ENCODE measurements at places on chromosomes 7 and 10.

- no peak for DNase-seq
These were observed 361.8 kb downstream of the GATA3 start for GRCh38 chr10:8416192-8416701.

DNA sequence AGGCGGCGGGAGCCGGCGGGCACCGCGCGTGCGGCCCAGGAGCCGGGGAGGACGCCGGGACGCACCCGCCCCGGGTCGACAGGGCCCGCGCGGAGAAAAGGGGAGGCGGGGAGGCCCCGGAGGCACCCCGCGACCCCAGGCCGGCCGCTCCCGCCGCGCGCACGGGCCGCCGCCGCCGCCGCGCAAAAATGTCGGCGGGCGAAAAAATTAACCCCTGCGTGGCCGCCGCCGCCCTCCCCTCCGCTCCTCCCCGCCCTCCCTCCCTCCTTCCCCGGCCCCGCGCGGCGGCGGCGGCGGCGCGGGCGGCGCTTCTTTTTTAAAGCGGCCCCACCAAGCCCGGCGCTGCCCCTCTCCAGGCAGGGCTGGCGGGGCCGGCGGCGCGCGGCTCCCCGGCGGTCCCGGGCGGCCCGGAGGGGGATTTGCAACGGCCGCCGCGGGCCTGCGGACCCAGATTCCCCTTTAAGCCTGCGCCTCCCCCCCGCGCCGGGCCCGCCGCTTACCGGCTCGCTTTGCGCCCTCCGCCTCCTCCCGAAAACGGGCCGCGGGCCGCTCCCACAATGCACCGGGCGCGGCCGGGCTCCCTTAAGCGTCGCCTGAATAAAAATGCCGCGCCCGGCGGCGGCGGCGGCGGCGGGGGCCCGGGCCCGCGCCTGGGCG, 465 bp downstream of the SEPHS1 start:
- peak; percentile 84 for DNase-seq

DNA sequence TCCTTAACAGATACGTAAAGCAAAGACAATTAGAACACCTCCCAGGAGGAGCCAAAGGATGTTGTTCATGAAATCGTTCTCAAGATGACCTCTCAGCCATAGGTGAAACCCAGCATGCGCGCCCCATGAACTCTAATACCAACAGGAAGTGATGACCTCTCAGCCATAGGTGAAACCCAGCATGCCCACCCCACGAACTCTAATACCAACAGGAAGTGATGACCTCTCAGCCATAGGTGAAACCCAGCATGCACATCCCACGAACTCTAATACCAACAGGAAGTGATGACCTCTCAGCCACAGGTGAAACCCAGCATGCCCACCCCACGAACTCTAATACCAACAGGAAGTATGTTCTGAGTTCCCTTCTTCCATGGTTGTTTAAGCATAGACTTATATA, 205.2 kb upstream of the ADARB2 start:
- DNase-seq = no peak

- DNase-seq = no peak
These were observed 212.7 kb downstream of the TMEM178B start for GRCh38 chr7:141286522-141286921.

DNA sequence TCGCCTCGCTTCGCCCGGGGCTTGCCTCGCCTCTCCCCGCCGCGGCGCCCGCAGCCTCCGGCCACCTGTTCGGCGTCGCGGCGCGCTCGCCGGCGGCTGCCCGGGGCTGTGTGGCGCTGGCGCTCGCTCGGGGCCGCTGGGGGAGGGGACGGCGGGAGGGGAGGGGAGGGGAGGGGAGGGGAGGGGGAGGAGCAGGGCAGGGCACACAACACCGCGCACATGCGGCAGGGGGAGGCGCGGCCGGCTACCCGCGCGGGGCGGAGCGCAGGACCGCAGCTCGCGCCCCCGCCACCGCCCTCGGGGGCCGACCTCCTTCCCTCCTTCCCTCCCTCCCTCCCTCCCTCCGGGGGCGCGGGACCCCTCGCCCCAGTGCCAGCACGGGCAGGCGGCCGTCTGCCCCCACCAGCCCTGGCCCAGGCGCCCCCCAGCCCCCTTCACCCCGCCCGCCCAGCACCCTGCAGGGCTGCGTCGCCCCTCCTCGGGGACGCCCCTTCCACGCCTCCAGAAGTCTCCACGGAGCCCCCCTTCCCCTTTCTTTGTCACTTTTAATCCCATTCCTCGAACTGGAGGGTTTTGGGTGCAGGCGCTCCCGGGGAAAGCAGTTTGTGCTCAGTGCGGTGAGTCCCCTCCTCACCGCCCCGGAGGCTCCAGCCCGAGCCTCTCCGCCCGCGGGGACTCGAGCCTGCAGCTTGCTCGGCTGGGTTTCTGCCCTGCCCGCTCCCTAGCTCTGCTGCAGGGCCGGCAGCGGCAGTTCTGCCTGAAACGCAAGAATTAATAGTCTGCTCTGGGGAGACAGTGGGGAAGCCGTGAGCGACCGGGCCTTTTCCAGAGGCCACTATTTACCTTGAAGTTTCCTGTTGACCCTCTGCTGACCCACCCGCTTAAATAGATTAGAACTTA, at the start of gene PARD3:
PARD3 (minus strand) TSS at position 112 of the 900 bp plus-strand sequence. CDS start 301 bp downstream, outside the sequence.
- DNase-seq = peak; percentile 80

- no peak for DNase-seq
These were observed 33.3 kb downstream of the CYCS start for GRCh38 chr7:25091779-25092178.

All from cardiac fibroblast (primary cell).